Left colon (tissue), 2 donors: ENCODE measurements at places on chromosomes 7 and 10. TPM values are rescaled to one million over a fixed set of nuclear protein-coding genes. Genes with fewer than 3 reads are reported as not detected.

Gene IFRD1
- total RNA-seq = 60.6 TPM

Gene EGR2
- 1.2 TPM for total RNA-seq

Gene MRLN
- total RNA-seq = not detected

Gene AZGP1
- total RNA-seq = 3.4 TPM

Gene DYDC2
- not detected for total RNA-seq

Gene MAGI2
- total RNA-seq = 3.5 TPM

Gene LSM8
- 22.0 TPM for total RNA-seq

Gene STEAP1
- 16.8 TPM for total RNA-seq

Gene BTBD16
- 0.14 TPM for total RNA-seq

GRCh38 chr10:34295142-34295548, 520.0 kb downstream of the PARD3 start:
- DNase-seq = no peak

- no peak for DNase-seq
Observed at GRCh38 chr7:45923818-45924217, 2.7 kb upstream of the IGFBP3 start.

DNA sequence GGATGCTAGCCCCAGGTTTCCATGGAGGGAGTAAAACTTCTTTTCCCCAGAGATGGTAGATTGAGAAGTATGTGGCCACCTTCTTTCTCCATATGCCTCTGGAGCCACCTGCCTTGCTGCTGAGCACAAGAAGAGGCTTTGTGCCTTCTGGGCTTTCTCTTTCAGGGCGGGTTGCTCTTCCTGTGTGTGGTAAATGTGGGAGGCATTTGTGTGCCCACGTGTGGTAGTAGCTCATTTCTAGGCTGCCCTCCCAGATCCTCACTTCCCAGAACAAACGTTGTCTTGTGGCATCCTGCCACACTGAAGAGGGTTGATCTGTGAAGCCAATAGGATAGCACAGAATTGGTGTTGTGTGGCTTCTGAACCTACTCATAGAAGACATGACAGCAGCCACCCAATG, 342.0 kb upstream of the PODXL start:
- DNase-seq = no peak

GRCh38 chr7:44391171-44391570, 65.8 kb upstream of the CAMK2B start:
- DNase-seq = no peak

DNA sequence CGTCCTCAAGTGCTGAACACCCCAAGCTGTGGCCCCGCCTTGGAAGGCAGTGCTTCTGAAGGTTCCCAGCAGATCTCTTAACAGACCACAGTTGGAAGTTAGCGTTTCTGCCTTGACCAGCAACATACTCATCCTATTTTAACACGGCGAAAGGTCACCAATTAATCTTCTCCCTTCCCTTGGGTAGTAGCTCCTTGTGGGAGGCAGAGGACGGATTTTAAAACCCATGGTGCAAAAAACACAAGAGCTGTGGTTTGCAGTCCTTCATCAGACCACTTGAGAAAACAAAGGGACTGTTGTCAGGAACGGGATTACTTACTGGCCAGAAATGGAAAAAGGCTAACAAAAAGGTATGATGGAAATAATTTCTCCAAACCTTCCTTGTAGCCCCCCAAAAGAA, 87.3 kb downstream of the BEND7 start:
- no peak for DNase-seq

- DNase-seq = no peak
Observed at GRCh38 chr7:116948934-116949333, 4.4 kb upstream of the ST7 start.

- DNase-seq = no peak
Observed at GRCh38 chr10:26780106-26780792, 80.5 kb downstream of the ABI1 start.

DNA sequence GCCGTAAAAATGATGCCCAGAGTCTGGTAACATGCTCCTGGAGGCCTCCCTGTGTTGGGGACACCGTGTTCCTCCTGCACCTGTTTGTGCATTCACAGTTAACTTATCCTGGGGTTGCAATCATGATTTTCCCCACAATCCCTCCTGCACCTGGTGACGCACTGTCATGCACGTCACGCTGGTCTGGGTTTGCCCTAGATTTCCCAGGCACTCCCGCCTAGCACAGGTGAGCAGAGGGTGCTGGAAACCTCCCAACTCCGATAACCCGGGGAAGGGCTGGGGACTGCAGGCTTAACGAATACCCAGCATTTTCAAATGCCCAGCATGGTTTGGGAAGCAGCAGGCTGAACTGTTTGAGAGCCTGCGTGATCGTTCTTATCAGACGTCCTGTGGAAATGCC, 427.1 kb downstream of the TCERG1L start:
- DNase-seq = no peak

GRCh38 chr7:23594879-23595604, 2.1 kb upstream of the CCDC126 start:
- no peak for DNase-seq

DNA sequence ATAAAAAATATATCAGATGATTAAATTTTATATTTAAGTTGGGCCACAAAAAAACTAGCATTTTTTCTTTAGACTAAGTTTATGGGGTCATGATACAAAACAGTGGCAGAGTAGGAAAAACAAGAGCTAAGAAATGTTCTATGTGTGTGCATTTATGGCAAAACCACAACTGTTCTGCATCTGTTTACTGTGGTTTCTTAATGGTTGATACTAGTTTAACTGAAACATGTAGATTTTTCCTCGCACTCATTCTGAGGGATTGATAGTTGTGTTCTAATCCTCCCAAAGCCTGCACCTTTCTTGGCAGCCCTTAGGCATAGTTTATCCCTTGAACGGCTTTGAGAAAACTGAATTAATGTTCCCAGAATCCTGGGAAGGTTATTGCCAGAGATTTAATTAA, 66.6 kb upstream of the PHYHIPL start:
- DNase-seq = no peak

- DNase-seq = no peak
Observed at GRCh38 chr10:75774783-75775490, 343.5 kb downstream of the LRMDA start.

- no peak for DNase-seq
Observed at GRCh38 chr7:156975620-156976019, 26.1 kb downstream of the NOM1 start.

GRCh38 chr7:47352394-47352968, 229.4 kb downstream of the TNS3 start:
- DNase-seq = no peak

GRCh38 chr10:31622978-31623377, 304.0 kb downstream of the ZEB1 start:
- DNase-seq = no peak

GRCh38 chr7:531777-532176, 12.1 kb upstream of the PDGFA start:
- DNase-seq = no peak

GRCh38 chr10:6114299-6114698, 25.5 kb downstream of the RBM17 start:
- DNase-seq = no peak

GRCh38 chr7:35718047-35718446, 23.1 kb upstream of the HERPUD2 start:
- DNase-seq = no peak
